ENCODE measurements at places on chromosomes 12 and 14.

DNA sequence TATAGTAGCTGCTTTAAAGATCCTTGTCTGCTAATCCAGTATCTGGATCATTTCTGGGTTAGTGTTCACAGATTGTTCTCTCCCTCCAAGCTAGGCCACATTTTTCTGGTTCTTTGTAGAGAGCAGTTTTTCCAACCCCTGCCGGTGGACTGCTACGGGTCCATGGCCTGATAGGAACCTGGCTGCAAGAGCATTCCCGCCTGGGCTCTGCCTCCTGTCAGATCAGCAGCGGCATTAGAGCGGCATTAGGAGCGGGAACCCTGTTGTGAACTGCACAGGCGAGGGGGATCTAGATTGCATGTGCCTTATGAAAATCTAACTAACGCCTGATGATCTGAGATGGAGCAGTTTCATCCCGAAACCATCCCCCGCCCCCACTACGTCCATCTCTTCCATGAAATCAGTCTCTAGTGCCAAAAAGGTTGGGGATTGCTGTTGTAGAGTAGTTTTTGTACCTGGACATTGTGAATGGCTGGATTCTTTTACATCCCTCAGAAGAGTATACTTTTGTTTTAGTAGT lies 50.4 kb downstream of the MYRFL start:
- DNase-seq = no peak

DNA sequence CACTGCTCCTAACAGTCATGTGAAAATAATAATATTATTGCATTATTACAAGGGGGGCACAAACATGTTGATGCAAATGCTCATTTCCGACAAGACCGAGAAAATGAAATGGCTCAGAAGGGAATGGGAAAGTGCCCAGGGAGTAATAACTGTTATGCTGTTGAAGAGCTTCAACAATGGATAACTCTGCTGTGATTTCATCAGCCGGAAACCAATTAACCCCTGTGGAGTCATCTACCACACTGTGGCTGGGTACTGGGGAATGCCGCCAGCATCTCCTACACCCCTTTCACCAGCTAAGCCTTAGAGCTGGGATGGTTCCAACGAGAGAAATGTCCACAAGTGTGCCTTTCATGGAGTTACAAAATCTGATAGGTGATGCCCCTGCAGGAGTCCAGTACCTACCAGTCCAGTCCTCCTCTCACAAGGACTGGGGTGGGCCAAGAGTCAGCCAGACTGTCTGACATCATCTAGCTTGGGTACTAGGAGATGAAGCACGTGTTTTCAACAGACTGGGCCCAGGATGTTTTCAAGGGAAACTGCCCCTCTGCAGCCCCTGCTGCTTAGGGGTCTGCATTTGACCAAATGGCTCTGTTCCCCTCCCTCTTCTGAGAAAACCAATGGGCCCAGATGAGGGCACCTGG lies 509.3 kb upstream of the CCDC196 start:
- DNase-seq = no peak

DNA sequence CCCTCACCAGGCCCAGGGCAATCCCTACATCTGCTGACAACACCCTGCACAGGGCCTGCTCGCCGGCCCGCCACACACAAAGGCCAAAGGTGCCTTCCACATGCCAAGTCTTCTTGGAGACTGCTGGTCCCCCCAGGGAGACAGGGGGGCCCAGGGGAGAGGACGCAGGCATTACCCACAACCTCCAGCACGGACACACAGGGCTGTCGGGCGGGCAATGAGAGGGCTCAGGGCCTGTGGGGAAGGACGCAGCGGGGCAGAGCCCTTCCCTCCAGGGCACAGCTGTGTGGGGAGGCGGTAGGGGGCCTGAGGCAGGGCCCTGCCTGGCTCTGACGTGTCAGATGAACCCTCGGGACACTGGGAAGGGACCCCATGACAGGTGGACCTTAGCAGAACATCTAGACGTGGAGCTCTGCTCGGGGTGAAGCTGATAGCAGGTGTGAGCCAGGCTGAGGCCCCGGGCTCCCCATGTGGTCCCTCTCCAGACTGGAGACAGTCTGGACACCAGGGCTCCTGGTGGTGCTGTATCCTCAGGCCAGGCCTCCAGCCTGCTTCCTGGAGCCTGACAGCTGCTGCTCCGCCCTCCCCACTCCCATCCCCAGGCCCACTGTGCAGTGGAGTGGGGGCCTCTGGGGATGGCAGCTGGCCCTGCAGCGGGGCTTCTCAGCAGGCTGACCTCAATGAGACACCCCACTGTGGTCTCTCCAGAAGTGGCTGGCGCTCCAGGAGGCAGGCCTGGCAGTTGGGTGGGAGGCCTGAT lies 31.6 kb upstream of the NUDT14 start:
- no peak for DNase-seq

DNA sequence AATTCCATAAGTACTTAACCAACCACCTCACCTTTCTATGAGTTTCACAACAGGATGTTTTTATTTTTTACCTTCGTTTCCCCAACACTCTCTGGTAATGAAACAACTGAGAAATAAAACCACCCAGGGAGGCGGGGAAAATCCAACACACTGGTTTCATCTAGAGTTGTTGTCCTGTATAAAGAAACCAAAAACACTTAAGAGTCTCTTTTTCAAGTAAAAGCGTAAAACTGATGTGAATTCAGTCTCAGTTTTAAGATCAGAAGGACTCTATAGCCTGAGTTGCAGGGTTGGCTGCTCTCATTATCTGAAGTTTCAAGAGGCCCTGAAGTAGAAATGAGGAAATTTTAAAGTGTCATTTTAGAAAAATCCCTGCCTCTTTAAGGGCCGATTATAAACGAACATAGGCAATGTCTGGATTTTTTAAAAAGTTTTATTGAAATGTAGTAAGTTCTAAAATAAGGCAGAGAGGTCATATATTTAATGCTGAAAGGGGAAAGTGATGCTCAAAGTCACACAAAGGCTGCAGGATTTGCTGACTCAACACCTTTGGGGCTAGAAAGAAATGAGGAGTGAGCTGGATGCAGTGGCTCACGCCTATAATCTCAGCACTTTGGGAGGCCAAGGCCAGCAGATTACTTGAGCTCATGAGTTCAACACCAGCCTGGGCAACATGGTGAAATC lies 27.2 kb downstream of the HIGD1C start:
- no peak for DNase-seq

DNA sequence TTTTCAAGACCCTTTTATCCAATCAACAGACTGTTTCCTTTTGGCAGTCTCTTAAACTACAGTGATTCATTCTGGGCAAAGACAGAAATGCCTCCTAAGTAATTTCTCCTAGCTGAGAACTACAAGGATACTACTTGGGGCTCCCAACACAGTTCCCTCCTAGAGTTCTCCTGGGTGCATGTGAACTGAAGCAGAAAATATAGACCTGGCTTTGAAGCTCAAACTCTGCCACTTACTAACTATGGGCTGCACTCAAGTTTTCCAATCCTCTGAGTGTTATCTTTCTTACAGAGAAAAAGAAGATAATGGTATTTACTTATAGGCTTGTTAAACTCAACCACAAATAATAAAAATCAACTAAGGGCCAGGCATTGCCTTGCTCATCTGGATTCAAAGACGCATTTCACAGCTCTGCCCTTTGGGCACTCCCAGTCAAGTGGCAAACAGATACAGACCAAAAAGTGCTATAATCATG lies 97.6 kb downstream of the EFCAB11 start:
- DNase-seq = no peak

DNA sequence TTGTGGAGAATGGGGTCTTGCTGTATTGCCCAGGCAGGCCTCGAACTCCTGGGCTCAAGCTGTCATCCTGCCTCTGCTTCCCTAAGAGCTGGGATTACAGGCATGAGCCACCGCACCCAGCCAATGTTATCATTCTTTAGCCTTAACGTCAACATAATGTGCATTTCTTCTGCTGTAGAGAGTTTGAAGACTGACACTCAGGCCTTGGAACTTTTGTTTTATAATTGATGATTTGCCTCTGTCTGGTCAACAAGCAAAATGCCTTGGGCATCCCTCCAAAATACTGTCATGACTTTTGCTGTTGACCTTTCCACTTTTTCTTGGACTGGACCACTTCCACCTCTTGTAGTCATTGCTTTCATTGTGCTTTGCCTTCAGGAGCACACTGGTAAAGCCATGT lies 29.0 kb downstream of the FAM234B start:
- no peak for DNase-seq

Measured in hematopoietic multipotent progenitor cell treated with erythropoietin and hydrocortisone succinate and interleukin-3 and kit ligand, for 17 days (in vitro differentiated cells).